ENCODE measurements at places on chromosomes 5 and 9. TPM values are rescaled to one million over a fixed set of nuclear protein-coding genes. Genes with fewer than 3 reads are reported as not detected.

Gene ORM2
- not detected for total RNA-seq

Gene WDR31
- total RNA-seq = 1.7 TPM

Gene CDKN2A
- total RNA-seq = 21.2 TPM

Gene MLANA
- total RNA-seq = not detected

Gene AIF1L
- 33.1 TPM for total RNA-seq

Gene ALDH1A1
- not detected for total RNA-seq

DNA sequence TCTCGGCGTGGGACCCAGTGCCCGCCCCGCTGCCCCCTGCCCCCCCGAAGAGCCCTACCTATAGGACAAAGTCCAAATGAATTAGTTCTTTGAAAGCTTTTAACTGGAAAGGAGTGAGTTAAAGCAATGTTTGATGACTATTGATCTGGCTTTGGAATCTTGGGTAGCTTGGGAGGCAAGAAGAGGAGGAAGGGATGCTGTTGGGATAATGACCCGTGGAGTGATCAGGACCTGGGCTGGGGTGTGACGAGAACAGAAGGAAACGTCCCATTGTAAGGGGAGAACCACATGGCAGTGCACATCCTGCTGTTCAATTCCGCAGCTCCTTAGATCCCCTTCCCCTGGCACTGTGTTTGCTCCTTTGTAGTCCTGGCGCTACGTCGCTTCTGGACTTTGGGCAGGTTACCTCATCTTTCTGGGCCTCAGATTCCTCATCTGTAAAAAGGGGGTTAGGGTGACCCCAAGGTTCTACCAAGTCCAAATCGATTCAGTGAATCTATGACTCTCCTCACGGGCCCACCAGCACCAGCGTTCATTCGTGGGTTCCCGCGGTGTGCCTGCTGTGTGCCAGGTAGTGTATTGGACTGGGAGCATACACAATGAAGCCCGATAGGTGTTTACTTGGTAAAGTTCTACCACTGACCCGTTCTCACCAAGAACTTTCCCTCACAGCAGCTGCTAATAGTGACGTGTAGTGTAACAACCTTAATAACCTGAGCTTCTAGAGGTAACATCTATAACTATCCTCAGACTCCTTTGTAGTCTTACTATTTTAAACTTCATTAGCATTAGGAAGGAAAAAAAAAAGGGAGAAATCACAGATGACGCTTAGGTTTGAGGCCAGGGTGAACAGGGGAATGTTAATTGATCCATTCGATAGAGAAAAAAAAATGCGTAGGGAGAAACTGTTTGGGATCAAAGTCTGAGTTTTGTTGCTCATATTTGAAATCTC is 1.1 kb upstream of the NADK2 start:
- H3K36me3 ChIP-seq = no peaks in the 10 kb centered on the region
- peaks cover 35% of the 10 kb centered on the region for H3K4me1 ChIP-seq
- peak overlapping the region; percentile 99 for H3K27ac ChIP-seq

DNA sequence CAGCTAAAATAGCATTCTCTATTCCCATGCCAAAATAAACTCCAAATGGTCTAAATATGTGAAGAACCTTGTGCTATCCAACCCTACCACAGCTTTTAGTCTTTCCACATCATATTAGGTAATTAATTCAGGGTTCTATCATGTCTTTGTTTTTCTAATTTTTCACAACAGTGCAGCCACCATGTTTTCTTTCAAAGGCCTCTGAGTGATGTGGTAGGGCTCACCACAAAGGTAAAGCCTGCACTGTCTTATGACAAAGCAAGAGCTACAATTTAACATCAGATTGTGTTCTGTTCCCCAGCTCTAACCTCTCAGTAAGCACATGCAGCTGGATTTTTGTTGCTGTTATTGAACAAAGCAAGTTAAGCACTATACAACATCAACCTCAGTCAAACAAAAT is 52.4 kb downstream of the MEF2C start:
- peaks cover 58% of the 10 kb centered on the region for H3K4me1 ChIP-seq
- no peak overlapping the region for H3K4me3 ChIP-seq
- no peak for DNase-seq

DNA sequence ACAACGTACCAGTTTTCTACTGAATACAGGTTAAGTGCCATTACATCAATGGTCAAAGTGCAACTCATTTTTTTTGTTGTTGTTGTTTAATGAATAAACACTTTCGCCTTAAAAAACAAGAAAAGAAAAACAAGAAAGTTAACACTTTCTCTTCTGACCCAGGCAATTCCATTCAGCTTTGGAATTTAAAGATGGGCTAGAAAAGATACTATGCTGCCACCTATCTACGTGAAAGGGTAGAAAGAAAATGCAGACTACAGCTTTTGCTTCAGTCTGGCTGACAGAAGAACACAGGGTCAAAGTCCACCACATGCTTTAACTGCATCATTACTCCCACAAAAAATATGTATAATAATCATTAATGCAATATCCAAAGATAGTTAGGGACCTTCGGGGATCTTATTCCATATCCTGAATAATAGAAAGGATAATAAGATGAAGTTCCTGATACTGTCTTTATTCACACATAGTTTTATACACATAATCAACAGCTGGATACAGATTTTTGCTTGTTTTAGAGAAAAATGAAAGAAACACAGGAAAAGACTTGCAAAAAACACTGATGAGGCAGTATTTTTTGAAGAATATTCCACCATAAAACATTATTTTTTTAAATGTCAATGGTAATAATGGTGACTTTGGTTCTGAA is 40.4 kb downstream of the ZDHHC21 start:
- H3K27me3 ChIP-seq = no peaks in the 10 kb centered on the region
- H3K27ac ChIP-seq = no peak overlapping the region
- no peaks in the 10 kb centered on the region for H3K4me1 ChIP-seq
- no peak overlapping the region for H3K4me3 ChIP-seq

DNA sequence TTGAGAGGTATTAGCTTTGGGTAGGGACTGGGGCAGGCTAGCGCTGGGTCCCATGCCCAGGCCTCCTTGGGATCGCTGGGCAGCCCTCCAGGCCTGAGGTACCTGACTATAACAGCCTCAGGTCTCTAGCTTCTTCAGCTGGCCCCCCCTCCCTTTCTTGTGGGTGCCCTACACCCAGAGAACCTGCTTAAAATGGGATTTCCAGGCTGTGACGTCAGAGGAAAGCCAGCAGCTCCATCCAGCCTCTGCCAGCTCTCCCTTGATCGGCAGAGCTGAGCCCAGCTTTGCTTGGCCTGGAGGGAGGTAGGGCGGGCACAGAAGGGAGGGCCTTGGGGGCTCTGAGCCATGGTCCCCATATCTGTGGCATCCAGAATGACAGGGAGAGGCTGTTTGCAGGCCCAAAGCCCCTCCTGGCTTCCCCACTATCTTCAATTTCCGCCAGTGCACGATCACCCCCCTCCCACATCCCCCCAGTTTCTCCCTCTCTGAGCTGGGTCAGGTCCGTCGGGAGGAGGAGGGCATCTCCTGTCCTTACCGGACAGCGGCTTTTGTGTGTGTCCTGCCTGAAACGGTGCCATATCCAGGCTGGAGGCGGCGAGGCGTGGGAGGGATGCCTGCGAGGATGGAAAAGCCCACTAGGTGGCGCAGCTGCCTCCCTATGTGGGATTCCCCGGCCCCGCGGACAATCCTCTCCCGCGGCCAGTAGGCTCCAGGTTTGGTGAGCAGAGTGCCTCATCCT is 10.8 kb downstream of the REEP2 start:
- no peak overlapping the region for H3K4me3 ChIP-seq
- H3K36me3 ChIP-seq = no peaks in the 10 kb centered on the region
- no peaks in the 10 kb centered on the region for H3K27me3 ChIP-seq

DNA sequence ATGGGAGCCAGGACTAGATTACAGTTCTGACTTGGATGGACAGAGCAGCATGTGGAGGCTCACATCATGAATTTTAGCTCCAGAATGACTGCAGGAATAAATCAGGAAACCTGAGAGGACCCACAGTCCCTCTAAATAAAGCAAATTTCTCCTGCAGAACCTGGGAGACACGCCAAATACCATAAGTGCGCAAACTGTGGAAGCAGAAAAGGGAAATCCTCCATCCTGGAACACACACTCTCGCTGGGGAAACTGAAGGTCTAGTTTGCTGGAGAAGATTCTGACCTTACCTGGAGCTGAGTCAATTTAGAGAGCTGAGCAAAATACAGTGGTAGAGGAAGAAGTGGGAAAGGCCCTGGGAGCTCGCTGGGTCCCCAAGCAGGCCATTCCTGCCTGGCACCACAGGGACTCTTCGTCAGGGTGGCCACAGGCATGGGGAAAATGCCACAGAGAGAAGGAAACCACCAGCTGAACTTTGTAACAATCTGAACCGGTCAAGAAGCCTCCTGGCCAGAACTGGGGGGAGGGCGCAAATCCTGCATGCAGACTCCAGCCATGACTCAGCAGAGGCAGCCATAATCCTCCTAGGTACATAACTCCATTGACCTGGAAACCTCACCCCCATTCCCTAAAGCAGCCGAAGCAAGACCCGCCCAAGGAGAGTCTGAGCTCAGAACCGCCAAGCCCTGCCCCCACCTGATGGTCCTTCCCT is 390.9 kb downstream of the LRRC70 start:
- no peak overlapping the region for H3K27ac ChIP-seq
- no peaks in the 10 kb centered on the region for H3K36me3 ChIP-seq
- peaks cover 1% of the 10 kb centered on the region for H3K4me1 ChIP-seq
- no peak overlapping the region for H3K4me3 ChIP-seq
- H3K27me3 ChIP-seq = peaks cover 5% of the 10 kb centered on the region

DNA sequence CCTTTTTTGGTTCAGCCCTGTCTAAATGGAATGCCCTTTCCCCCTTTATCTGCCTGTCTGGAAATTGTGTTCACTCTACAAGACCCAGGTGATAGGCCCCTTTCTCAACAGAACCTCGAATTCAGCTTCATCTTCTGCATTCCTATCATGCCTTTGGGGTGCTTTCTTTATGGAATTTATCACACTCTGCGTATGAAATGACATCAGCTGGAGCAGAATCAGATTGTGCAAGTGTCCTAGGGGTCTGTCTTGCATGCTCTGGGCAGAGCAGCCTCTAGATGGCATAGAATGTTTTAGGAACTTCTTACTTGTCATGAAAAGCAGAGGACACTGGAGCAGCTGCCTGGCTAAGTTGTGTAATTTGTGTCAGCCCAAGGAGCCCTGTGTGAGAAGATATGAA is 84.9 kb downstream of the ISL1 start:
- H3K4me3 ChIP-seq = no peak overlapping the region
- H3K4me1 ChIP-seq = no peaks in the 10 kb centered on the region
- DNase-seq = no peak
- H3K27me3 ChIP-seq = peaks cover 9% of the 10 kb centered on the region

- no peak overlapping the region for H3K4me3 ChIP-seq
- no peaks in the 10 kb centered on the region for H3K36me3 ChIP-seq
- DNase-seq = no peak
- H3K4me1 ChIP-seq = no peaks in the 10 kb centered on the region
Measured at GRCh38 chr5:148205865-148206264, 3.0 kb downstream of the SPINK6 start.

- no peaks in the 10 kb centered on the region for H3K4me1 ChIP-seq
- H3K36me3 ChIP-seq = no peaks in the 10 kb centered on the region
- no peaks in the 10 kb centered on the region for H3K27me3 ChIP-seq
- no peak overlapping the region for H3K4me3 ChIP-seq
Measured at GRCh38 chr9:135766251-135766650, 64.3 kb downstream of the KCNT1 start.

DNA sequence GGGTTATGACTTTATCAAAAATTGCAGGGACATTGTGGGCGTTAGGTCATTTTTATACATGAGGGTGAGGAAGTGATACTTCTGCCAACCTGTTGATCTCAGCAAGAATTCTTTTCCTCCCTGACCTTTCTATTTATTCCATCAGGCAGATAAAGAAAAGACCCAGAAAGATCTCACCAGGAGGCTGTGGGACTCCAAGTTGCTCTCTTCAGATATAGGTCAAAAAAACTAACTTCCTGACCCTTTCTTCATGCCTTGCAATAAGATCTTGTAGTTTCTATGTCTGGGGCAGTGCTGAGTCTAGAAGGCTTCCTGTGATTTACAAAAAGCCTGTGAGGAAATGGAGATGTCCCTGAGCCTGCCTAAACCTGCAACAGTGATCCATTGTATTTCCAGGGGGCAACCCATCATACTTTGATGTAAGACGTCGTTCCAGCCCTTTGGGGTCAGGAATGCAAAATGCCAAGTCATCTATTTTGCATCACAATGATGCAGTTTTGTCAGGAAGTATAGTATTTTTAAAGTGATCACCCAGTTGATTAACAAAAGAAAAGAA is 22.0 kb upstream of the PIK3R1 start:
- no peak overlapping the region for H3K4me3 ChIP-seq
- peaks cover 24% of the 10 kb centered on the region for H3K4me1 ChIP-seq
- DNase-seq = no peak

- H3K27me3 ChIP-seq = no peaks in the 10 kb centered on the region
- no peaks in the 10 kb centered on the region for H3K36me3 ChIP-seq
- no peak for DNase-seq
- H3K4me3 ChIP-seq = no peak overlapping the region
Measured at GRCh38 chr9:93595861-93596365, 19.5 kb downstream of the PHF2 start.

DNA sequence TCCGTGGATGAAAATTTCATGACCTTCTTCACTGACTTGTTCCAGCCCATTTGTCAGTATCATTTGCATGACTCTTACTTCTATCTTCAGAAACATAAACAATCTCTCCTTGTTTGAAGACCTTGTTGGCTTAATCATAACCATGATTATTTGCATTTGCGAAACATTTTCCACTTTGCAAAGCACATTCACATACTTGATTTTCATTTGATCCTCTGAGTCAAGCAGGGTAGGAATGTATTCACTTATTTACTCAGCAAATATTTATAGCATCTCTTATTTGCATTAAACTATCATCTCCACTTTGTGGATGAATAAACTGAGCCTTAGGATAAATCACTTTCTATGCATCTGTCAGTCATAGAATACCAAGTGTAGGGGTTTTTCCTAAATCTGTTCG is 343.0 kb upstream of the SGCD start:
- peaks cover 4% of the 10 kb centered on the region for H3K4me1 ChIP-seq
- no peak overlapping the region for H3K4me3 ChIP-seq
- no peak overlapping the region for H3K27ac ChIP-seq
- peaks cover 4% of the 10 kb centered on the region for H3K27me3 ChIP-seq
- DNase-seq = no peak
- H3K36me3 ChIP-seq = peaks cover 1% of the 10 kb centered on the region

- H3K27me3 ChIP-seq = no peaks in the 10 kb centered on the region
- no peaks in the 10 kb centered on the region for H3K36me3 ChIP-seq
- DNase-seq = no peak
- peaks cover 6% of the 10 kb centered on the region for H3K4me1 ChIP-seq
- H3K4me3 ChIP-seq = no peak overlapping the region
- no peak overlapping the region for H3K27ac ChIP-seq
Measured at GRCh38 chr9:83342006-83342405, 196.2 kb downstream of the FRMD3 start.

- no peaks in the 10 kb centered on the region for H3K27me3 ChIP-seq
- no peak overlapping the region for H3K4me3 ChIP-seq
- H3K27ac ChIP-seq = peak overlapping the region; percentile 17
- no peaks in the 10 kb centered on the region for H3K4me1 ChIP-seq
- no peak for DNase-seq
Measured at GRCh38 chr9:35035851-35036701, 36.3 kb downstream of the VCP start.

GRCh38 chr9:115327436-115328122 is 209.6 kb upstream of the TNC start:
- H3K27ac ChIP-seq = peak overlapping the region; percentile 65
- no peak overlapping the region for H3K4me3 ChIP-seq
- H3K4me1 ChIP-seq = peaks cover 20% of the 10 kb centered on the region

All from chondrocyte (in vitro differentiated cells).